ENCODE measurements at places on chromosomes 7 and 10.

DNA sequence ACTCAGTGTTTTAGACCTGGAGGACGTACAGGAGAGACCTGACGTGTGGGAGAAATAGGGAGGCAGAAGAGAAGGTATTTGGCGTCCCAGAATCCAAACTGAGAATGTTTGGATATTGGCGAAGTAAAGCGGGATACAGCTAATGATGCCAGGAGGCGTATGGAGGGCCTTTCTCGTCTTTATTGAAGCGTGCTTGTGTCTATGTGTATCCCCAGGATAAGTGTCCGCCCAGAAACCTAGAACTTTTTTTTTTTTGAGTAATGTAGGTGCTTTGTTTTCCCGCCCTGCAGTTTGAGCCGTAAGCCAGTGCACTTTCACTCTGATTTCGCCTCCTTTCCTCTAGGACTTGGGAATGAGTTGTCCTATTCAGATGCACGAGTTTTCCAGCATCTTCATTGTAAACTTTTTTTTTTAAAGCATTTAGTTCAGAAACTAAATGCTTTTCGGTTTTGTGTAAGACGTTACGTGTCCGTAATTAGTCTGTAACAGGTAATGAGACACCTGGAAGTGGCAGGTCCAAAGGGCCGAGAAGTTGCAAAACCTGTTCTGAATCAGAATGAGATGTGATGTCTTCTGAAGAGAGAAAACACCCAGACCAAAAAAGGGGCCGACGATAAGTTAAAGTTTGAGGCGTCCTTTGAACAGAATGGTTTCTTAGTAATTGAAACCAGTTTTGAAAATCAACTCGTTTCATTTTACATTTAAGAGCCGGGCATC, 746 bp downstream of the ARL5B start:
- no peak for DNase-seq

- no peak for DNase-seq
These were observed 17.2 kb upstream of the GIMAP8 start for GRCh38 chr7:150432915-150433892.

GRCh38 chr7:29297194-29297890, 102.8 kb downstream of the CHN2 start:
- no peak for DNase-seq

- peak; percentile 21 for DNase-seq
These were observed 78.4 kb downstream of the CUL2 start for GRCh38 chr10:35011771-35012191.

DNA sequence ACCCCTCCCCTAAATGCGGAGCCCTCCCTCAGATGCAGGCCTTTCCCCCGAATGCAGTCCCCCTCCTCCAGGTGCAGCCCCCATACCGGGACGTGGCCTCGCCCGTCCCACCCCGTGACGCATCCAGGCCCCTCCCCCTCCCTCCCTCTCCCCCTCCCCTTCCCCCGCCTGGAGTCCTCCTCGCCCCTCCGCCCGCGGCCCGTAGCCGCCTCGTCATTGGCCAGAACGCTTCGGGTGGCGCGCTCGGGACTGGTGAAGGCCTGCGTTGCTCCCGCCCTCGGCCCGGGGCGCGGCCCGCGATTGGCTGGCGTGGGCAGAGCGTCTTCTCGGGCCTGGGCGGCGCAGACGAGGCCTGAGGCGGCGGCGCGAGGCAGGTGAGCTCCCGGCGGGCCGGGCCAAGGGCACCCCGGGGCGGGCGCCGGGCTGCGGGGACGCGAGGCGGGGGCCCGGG, 16.0 kb upstream of the SUN1 start:
- DNase-seq, result peak; percentile 96

DNA sequence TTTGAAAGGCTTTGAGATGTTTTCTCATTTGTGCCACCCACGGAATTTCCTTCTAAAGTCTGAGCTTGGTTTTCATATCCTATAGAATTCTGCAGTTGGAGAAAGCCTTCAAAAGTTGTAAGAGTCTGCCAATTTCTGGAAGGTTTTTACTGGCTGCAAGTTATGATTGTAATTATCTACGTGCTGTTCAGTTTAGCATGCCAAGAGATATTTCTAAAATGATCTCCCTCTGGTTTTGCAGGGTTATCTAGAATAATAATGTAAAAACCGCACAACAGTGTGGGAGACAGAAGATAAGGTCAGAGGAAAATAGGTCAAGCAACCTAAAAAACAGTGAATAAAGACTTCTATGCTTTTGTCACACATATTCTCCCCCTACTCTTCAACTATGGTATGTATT, 69.3 kb downstream of the MTERF1 start:
- DNase-seq, result no peak

DNA sequence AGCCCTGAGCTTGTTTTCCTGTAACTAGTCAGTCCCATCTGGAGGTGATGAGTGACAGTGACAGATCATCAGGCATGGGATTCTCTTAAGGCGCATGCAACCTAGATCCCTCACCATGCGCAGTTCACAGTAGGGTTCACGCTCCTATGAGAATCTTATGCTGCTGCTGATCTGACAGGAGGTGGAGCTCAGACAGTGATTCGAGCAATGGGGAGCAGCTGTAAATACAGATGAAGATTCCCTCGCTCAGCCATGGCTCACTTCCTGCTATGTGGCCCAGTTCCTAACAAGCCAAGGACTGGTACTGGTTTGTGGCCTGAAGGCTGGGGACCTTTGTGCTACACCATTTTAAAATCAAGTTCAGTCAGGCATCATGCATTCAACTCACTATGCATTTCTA, 221.7 kb downstream of the KIAA1217 start:
- no peak for DNase-seq

- DNase-seq, result no peak
These were observed 221.0 kb downstream of the GLRX3 start for GRCh38 chr10:130357226-130357625.

- peak; percentile 9 for DNase-seq
These were observed 40.2 kb upstream of the PROSER2 start for GRCh38 chr10:11782793-11783557.

DNA sequence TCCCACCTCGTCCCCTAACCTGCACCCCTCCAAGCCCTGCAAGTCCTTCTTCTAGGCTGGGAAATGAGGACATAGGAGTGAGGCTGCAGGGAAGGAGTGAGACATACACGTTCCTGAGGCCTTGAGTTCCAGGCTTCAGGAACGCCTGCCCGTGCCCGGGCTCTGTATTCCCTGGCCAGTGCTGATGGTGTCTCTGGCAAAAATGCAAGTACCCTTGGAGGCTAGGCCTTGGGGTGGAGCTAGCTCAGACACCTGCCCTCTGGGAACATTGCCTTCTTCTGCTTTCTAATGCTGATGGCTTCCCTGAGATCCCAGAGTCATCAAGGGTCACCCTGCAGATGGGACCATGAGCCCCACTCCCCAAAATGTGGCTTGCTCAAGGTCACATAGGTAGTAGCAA, 76.0 kb downstream of the GRK5 start:
- DNase-seq, result no peak

GRCh38 chr10:93566435-93567276, at the start of gene FFAR4:
Gene FFAR4, plus strand, starts transcription at chr10:93566665. Its CDS starts 56 bp downstream, at chr10:93566721.
- no peak for DNase-seq

DNA sequence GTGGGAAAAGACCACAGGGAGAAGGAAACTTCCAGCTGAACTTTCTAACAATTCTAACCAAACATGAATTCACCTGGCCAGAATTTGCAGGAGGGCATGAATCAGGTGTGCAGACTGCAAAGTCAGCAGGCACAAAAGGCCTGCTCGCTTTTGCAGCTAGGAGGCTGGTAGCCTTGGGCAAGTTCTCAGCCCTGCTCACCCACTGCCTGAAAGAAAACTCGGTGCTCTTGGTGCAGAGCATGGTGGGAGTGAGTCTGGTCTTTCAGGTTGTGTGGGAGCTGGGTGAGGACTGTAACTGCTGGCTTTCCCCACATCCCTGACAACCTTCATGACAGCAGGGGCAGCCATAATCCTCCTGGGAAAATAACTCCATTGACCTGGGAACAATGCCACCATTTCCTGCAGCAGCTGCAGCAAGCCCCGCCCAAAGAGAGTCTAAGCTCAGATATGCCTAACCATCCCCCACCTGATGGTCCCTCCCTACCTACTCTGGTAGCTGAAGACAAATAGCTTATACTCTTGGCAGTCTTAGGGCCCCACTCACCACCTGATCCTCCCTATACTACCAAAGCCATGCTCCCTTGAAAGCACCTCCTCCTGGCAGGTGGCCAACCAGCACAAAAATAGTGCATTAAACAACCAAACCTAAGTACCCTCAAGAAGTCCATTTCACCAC, 31.6 kb downstream of the ZNF117 start:
- DNase-seq, result no peak

GRCh38 chr7:103915680-103916357, 73.6 kb downstream of the RELN start:
- DNase-seq, result no peak

- no peak for DNase-seq
These were observed 91.9 kb upstream of the MKI67 start for GRCh38 chr10:128218161-128218560.

GRCh38 chr7:93115796-93116195, 2.0 kb downstream of the SAMD9 start:
- no peak for DNase-seq
